Esophagus squamous epithelium (tissue), 5 donors: ENCODE measurements at places on chromosomes 1 and 21.

GRCh38 chr1:58619286-58620054 lies 42.4 kb upstream of the TACSTD2 start:
- no peaks in the 10 kb centered on the region for H3K36me3 ChIP-seq
- peak overlapping the region; percentile 29 for H3K4me3 ChIP-seq
- H3K27me3 ChIP-seq, result no peaks in the 10 kb centered on the region
- peaks cover 34% of the 10 kb centered on the region for H3K4me1 ChIP-seq
- no peak for DNase-seq
- peak overlapping the region; percentile 93 for H3K27ac ChIP-seq

DNA sequence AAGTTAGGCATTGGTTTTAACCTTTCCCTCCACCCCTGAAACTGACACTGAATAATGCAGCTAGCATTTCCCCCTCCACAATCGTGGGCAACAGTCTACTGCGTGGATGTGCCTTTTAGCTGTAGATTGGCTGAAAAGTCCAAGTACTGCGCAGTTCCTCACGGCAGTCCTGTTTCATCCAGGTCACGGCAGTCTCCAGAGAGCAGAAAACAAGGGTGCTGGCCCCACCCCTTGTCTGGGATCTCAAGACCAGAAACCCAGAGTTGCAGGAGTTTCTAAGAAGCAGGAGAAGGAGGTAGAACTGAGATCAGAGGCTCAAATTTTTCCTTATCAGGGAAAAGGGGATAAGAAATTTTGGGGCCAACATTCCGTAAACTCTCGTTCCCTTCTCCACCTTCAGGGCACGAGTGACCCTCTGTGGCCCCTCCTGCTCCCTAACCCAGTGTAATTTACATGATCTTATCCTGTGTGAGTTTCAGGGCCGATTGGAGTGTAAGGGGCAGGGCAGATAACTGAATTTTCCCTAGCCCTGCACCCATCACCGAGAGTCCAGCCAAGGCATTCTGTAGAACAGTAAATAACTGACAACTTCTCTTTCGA lies 25.9 kb upstream of the PLA2G2C start:
- DNase-seq, result no peak
- H3K4me3 ChIP-seq, result no peak overlapping the region
- H3K27ac ChIP-seq, result peak overlapping the region; percentile 37
- no peaks in the 10 kb centered on the region for H3K36me3 ChIP-seq

GRCh38 chr1:169486281-169487051 lies 722 bp upstream of the SLC19A2 start:
- H3K27ac ChIP-seq, result peak overlapping the region; percentile 97
- H3K36me3 ChIP-seq, result no peaks in the 10 kb centered on the region
- H3K27me3 ChIP-seq, result no peaks in the 10 kb centered on the region
- H3K4me3 ChIP-seq, result peak overlapping the region; percentile 87
- no peak for DNase-seq

- H3K4me3 ChIP-seq, result no peak overlapping the region
- DNase-seq, result no peak
- no peaks in the 10 kb centered on the region for H3K36me3 ChIP-seq
- no peak overlapping the region for H3K27ac ChIP-seq
Observed at GRCh38 chr21:33690874-33691273, 48.6 kb downstream of the ITSN1 start.

GRCh38 chr1:4590756-4591155 lies 63.7 kb upstream of the AJAP1 start:
- no peaks in the 10 kb centered on the region for H3K4me1 ChIP-seq
- no peak overlapping the region for H3K4me3 ChIP-seq
- H3K36me3 ChIP-seq, result no peaks in the 10 kb centered on the region
- no peaks in the 10 kb centered on the region for H3K27me3 ChIP-seq

GRCh38 chr1:165168467-165168866 lies 188.0 kb downstream of the LMX1A start:
- no peaks in the 10 kb centered on the region for H3K36me3 ChIP-seq
- no peak for DNase-seq
- H3K27ac ChIP-seq, result no peak overlapping the region
- H3K27me3 ChIP-seq, result no peaks in the 10 kb centered on the region
- H3K4me1 ChIP-seq, result no peaks in the 10 kb centered on the region
- no peak overlapping the region for H3K4me3 ChIP-seq

- no peaks in the 10 kb centered on the region for H3K36me3 ChIP-seq
- H3K27ac ChIP-seq, result no peak overlapping the region
- H3K4me3 ChIP-seq, result no peak overlapping the region
- peaks cover 10% of the 10 kb centered on the region for H3K27me3 ChIP-seq
- no peak for DNase-seq
- no peaks in the 10 kb centered on the region for H3K4me1 ChIP-seq
Observed at GRCh38 chr1:228472655-228473054, 14.5 kb upstream of the RNF187 start.

GRCh38 chr1:175911138-175911537 lies 167.7 kb upstream of the TNR start:
- no peak overlapping the region for H3K27ac ChIP-seq
- no peaks in the 10 kb centered on the region for H3K27me3 ChIP-seq
- no peaks in the 10 kb centered on the region for H3K36me3 ChIP-seq
- H3K4me1 ChIP-seq, result no peaks in the 10 kb centered on the region
- DNase-seq, result no peak

- H3K27ac ChIP-seq, result no peak overlapping the region
- H3K4me1 ChIP-seq, result no peaks in the 10 kb centered on the region
- H3K36me3 ChIP-seq, result no peaks in the 10 kb centered on the region
- H3K4me3 ChIP-seq, result no peak overlapping the region
- H3K27me3 ChIP-seq, result no peaks in the 10 kb centered on the region
- no peak for DNase-seq
Observed at GRCh38 chr21:25107708-25108107, 499.6 kb downstream of the MRPL39 start.

GRCh38 chr1:43286115-43286514 lies 734 bp upstream of the C1orf210 start:
- no peak overlapping the region for H3K4me3 ChIP-seq
- no peak overlapping the region for H3K27ac ChIP-seq
- H3K27me3 ChIP-seq, result no peaks in the 10 kb centered on the region
- DNase-seq, result no peak

DNA sequence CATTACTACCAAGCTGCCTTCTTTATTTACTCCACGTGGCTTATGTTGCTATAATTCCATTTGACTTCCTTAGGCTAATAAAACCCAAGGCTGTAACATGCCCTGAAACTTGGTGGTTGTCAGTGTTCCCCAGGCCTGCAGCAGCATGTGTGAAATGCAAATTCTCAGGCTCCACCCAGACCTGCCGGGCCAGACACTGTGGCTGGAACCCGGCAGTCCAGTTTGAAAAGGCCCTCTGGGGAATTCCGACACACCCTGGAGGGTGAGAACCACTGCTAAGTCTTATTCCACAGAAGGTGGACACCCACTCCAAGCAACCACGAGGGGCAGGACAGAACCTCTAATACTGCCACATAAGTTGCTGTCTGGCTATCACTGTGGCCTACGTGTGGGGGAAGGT lies 41.4 kb downstream of the URB1 start:
- peak overlapping the region; percentile 91 for H3K27ac ChIP-seq
- no peak overlapping the region for H3K4me3 ChIP-seq
- H3K4me1 ChIP-seq, result peaks cover 62% of the 10 kb centered on the region

DNA sequence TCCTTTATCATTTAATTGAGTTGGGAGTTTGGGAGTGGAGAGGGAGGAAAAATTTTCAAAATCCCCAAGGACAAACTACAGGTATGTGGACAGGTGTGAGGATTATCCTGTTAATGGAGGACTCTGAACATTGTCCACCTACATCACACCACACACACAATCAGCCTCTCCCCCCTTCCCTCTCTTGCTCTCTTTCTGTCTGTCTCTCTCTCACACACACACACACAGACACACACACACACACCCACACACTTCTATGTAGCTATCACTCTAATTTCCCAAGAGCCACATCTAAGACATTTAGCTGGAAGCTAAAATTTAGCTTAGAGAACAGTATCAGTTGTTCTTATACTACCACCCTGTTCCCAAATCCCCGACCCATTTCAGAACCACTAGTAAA lies 1.5 kb downstream of the S100A8 start:
- H3K27ac ChIP-seq, result peak overlapping the region; percentile 79
- H3K27me3 ChIP-seq, result no peaks in the 10 kb centered on the region
- H3K4me3 ChIP-seq, result peak overlapping the region; percentile 61
- DNase-seq, result no peak
- peaks cover 27% of the 10 kb centered on the region for H3K4me1 ChIP-seq

GRCh38 chr1:83705091-83705490 lies 293.8 kb downstream of the TTLL7 start:
- no peaks in the 10 kb centered on the region for H3K36me3 ChIP-seq
- H3K27me3 ChIP-seq, result no peaks in the 10 kb centered on the region
- H3K4me1 ChIP-seq, result no peaks in the 10 kb centered on the region

- H3K36me3 ChIP-seq, result peaks cover 57% of the 10 kb centered on the region
- H3K4me3 ChIP-seq, result no peak overlapping the region
- H3K27ac ChIP-seq, result no peak overlapping the region
- H3K27me3 ChIP-seq, result no peaks in the 10 kb centered on the region
- no peaks in the 10 kb centered on the region for H3K4me1 ChIP-seq
- DNase-seq, result no peak
Observed at GRCh38 chr1:222702210-222702609, 10.1 kb downstream of the AIDA start.

- no peaks in the 10 kb centered on the region for H3K27me3 ChIP-seq
- H3K4me3 ChIP-seq, result no peak overlapping the region
- H3K4me1 ChIP-seq, result no peaks in the 10 kb centered on the region
- no peak for DNase-seq
Observed at GRCh38 chr21:32073593-32073992, 200.8 kb downstream of the HUNK start.

DNA sequence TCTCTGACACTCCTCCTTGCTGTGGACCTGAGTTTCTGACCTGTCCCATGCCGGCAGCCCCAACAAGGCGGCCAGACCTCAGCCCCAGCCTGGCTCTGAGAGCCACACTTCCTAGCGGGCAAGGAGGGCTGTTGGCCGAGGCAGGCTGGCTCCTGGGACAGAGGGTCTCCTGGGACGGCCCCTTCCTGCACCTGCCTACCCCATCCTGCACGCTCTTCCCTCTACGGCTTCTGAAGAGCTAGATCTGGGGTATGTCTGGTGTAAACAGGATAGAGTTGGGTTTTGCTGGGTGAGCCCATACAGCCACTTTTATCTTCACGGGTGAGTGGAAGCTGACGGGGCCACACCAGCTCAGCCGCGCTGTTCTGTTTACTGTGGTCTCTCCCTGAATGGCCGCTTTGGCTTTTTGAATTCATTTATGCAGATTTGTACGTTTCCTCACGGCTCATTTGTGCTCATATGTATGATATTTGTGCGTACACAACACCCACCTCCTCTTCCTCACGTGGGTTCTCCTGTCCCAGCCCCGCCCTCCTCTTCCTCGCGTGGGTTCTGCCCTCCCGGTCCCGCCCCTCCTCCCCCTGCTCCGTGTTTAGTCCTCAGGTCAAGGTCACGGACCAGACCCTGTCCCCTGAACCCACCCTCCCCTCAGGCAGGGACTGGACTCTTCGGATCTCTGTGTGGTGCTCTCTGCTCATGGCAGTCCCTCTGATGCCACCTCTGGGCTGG lies 34.7 kb upstream of the POFUT2 start:
- H3K4me1 ChIP-seq, result peaks cover 52% of the 10 kb centered on the region
- H3K27ac ChIP-seq, result peak overlapping the region; percentile 91
- DNase-seq, result no peak
- H3K36me3 ChIP-seq, result no peaks in the 10 kb centered on the region
- H3K4me3 ChIP-seq, result no peak overlapping the region
- no peaks in the 10 kb centered on the region for H3K27me3 ChIP-seq

DNA sequence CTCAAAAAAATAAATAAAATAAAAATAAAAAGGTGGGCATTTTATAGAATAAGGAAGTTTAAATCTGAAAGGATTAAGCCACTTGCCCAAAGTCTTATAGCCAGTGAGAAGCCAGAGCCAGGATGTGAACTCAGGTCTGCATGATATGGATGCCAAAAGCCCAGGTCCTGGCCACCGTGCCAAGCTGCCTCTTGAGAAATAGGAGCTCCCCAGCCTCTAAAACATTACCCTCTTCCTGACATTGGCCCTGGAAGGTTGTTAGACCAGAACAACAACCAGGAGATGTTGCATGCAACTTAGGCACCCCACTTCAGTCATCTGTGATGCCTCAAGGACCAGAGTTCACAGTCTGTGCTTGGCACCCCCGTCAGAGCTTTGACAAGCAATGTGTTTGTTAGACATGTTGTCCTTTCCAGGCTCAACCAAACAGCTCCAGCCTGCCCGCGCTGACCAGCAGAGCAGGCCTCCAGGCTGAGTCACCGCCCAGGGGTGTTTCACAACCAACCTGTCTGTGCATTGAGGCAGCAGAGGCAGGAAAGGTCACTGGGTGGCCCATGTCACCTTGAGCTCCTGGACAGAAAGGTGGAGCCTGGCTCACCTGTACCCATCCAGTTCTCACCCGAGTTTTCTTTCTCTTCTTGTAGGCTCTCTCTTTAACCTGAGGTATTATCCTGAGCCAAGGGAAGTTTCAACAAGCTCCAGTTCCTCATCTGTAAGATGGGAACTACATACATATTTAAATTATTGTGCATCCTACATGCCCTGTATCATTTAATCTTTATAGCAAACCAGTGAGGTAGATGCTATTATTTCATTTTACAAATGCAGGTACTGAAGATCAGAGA lies 14.9 kb upstream of the MED18 start:
- no peaks in the 10 kb centered on the region for H3K27me3 ChIP-seq
- no peaks in the 10 kb centered on the region for H3K36me3 ChIP-seq
- DNase-seq, result no peak

DNA sequence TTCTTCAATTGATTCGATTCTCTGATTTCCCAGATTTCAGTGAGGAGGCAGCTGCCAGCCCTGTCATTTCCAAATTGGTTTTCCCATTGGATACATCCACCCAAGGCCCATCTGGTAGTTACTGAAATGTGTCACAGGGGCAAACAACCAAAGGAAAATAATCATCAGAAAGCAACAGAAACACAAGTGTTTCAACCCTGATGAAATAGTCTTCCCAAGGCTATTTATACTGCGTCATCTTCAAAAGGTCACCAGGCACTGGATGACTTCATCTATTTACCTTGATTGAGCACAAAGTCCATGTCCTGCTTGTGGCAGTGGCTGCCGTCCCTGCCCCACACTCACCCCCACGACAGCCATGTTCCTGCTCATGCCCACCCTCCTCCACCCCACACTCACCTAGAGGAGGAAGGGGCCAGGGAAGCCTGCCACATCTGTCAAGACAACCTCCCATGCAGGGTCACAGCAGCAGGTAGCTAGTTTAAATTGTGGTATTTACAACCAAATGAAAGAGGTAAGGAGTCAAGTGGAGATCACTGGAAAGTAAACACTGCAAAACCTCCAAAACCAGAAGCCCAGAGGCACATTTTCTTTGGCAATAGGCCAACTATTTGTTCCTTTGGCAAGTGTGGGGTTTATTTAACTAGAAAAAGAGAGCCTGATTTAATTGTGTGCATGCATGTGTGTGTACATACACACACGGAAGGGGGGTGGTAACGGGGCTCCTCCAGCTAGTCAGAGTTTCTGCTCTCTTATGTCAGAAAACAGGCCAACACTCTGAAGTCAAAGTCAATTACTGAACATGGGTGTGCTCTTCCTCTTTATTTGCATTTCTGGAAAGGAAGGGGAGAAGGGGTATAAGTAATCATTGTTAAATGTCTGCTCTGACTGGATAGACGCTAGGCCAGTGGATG lies 49.5 kb upstream of the RAB4A start:
- DNase-seq, result no peak
- no peak overlapping the region for H3K27ac ChIP-seq
- no peaks in the 10 kb centered on the region for H3K36me3 ChIP-seq
- H3K27me3 ChIP-seq, result no peaks in the 10 kb centered on the region
- no peak overlapping the region for H3K4me3 ChIP-seq
- H3K4me1 ChIP-seq, result peaks cover 23% of the 10 kb centered on the region

- H3K27me3 ChIP-seq, result no peaks in the 10 kb centered on the region
- H3K4me3 ChIP-seq, result no peak overlapping the region
- H3K4me1 ChIP-seq, result no peaks in the 10 kb centered on the region
- no peak for DNase-seq
Observed at GRCh38 chr1:235052067-235053008, 76.3 kb downstream of the TOMM20 start.
